ENCODE measurements at places on chromosomes 7 and 10. TPM values are rescaled to one million over a fixed set of nuclear protein-coding genes. Genes with fewer than 3 reads are reported as not detected.

- DNase-seq, result no peak
Measured at GRCh38 chr10:86056672-86057071, 309.9 kb downstream of the GRID1 start.

DNA sequence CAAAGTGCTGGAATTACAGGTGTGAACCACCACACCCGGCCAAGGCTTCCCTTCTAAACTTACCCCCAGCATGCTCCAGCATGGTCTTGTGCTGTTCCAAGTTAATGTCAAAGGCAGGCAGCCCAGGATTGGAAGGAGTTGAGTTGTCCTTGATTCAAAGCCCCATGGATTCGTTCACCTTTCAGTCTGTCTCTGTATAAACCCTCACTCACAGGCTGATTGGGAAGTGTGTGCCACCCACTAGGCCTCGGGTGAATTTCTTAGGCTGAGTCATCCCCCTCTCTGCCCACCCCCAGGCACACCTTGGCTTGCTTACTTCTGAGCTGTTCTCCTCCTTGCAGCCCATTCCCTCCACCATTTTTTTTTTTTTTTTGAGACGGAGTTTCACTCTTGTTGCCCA lies 13.3 kb upstream of the PRDX3 start:
- no peak for DNase-seq

- DNase-seq, result no peak
Measured at GRCh38 chr10:7030134-7030855, 380.5 kb downstream of the SFMBT2 start.

DNA sequence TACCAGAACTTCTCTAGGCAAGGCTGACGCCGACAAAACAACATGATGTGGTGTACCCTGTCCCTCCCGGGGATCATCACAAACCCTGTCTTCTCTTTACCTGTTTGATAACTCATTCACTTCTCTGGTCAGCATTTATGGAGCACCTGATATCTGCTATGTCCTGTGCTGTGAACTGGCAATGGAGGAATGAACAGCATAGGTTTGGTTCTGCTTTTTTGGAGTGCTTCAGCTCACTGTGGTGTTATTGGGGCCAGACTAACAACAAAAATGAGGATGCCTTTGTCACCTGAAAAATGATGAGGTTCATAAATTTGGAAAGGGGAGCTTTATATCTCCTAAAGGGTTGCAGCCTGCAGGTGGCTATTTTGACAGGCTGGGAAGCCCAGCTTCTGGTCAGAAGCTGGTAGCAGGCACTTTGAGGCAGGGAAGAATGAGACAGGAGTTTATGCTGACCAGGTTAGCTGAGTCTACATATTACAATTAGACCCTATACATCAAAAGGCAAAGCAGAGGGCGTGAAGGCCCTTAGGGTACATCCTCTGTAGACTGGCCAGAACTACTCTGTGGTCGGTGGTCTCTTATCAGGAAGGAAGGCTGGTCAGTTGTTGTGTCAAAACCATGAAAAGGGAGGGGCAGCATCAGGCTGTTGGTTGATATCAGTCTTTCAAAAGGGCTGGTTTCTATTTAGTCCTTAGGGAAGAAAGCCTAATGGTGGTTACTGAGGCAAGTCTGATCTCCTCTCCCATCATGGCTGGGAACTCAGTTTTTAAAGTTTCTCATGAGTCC lies 42.3 kb downstream of the SH2D4B start:
- no peak for DNase-seq

DNA sequence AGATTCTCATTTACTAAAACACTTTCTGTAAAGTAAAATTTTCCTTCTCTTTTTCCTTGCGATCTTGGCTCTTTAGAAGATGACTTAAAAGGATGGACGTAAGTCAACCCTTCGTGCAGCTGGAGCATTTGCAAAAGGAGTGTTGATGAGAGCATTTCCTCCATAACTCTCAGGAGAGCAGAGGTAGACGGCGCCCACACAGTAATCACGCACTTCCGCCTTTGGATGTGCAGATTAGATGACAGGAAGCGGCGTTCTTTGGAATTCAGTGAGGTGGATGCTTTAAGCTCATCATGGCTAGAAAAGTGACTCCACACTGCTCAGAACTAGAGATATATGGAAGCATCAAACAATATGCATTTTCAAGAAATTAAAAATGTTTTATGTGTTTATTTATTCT lies 43.0 kb upstream of the NPS start:
- DNase-seq, result no peak

DNA sequence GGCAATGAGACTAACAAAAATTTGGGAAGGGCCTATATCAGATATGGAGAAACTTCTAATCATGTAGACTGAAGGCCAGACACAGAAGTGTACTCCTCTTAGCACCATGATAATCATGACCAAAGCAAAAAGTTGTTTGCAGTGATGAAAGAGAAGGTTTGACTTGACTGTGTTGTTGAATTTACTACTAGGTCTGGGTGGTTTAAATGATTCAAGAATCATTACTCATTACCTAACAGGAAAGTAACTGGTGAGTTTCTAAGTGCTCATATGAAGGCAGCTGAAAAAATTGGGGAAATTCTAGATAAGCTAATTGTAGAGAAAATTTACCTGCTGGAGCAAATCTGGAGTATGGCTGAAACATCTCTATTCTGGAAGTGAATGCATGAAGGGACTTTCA lies 451.5 kb upstream of the SORCS1 start:
- no peak for DNase-seq

- no peak for DNase-seq
Measured at GRCh38 chr7:137935884-137936508, 65.9 kb downstream of the CREB3L2 start.

DNA sequence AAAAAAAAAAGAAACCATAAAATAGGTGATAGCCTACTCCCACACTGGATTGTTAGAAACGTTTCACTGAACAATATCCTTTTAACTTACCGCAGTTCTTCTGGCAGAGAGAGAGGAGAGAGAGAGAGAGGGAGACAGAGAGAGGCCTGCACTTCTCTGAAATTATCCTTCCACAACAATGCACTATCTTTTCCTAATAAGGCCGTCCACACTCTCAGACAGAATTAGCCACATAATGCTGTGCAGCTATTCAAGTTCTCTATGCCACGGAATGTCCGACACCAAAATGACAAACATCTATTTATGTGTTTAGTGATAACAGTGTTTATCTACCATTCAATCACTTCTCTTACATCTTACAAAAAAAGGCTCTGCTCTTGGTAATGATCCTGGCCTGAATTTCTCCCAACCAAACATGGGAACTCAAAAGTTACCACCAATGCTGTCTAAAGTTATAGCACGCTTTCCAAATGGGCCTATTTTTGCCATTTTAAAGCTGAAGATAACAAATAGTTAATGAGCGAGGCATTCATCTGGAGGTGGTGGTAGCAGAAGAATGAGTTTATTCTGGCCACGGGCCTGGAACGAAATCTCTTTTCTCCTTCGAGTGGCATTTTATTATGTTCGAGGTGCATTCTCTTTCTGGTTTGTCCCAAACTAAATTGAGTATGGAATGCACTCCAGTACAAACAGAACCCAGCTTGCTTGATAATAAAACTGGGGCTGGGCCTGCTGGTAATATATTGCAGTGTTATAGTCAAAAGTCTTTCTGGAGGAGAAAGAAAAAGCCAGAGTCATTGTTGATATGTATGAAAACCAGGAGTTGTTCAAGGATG lies 160.2 kb upstream of the SVIL start:
- DNase-seq, result no peak

DNA sequence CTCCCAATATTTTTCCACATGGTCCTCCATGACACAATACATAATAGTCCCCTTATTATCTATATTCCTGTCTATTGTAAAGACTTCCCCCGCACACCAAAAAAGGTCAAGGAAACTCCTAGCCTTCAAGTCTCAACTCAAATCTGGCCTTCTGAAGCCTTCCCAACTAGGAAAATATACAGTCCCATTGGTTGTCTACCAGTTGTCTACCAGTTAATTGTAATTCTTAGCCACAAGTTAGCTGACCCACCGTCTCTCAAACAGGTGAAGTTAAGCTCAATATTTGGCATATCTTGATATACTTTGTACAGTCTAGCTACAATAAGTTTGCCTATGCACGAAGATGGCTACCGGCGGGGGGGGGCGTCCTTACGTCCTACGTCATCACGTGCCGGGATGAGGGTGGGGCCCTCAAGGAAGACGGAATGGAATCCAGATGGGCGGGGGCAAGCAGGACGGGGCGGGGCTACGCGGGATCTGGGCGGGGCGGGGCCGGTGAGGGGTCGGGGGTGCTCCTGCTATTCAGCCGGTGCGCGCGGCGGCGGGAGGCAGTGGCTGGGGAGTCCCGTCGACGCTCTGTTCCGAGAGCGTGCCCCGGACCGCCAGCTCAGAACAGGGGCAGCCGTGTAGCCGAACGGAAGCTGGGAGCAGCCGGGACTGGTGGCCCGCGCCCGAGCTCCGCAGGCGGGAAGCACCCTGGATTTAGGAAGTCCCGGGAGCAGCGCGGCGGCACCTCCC lies at the start of gene AHR:
AHR (plus strand) TSS at position 551 of the 738 bp plus-strand sequence. CDS start 613 bp downstream, outside the sequence.
- peak; percentile 88 for DNase-seq

DNA sequence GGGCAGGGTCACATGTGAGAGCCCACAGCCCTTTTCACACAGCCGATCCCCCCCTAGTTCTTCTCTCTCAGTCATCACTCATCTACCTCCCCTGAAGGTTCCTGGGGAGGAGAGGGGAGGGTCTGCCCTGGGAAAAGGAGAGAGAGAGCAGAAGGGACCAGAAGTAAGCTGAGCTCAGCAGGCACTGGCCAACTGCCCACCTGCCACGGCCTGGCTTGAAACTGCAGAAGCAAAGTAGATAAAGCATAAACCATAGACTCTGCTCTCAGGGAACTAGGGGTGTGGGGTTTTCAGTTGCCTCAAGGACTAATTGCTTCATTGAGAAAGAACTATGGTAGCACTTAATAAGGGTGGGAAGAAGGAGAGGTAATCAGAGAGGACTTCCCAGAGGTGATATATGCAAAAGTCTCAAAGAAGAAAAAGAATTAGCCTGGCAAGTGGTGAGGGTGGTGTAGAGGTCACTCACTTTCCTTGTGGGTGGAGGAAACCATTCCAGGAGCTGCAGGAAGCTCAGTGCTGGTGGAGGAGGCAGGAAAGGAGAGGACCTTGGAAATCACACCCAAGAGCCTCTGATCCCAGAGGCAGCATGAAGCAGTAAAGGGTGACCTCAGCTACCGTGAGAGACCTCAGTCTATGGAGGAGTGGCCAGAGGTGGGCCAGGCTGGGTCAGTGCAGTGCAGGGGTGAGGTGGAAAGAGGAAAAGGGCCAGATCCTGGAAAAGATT lies 17.2 kb downstream of the PILRA start:
- no peak for DNase-seq

DNA sequence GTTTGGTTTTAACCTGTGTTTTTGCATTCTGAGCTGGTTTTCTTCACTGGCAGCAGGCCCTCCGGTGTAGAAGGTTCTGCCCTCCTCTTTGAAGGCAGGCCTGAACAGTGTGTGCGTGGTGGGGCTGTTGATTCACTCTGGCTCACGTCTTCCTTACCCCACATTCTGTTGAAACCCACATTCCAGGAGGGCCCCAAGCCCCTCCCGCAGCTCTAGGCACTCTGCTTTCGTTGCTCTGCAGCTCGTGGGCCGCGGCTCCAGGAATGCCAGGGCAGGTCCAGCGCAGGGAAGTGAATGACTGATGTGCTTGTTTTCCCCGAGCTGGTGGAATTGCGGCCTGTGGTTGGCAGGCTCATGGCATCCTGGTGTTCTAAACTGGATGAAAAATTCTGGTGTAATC lies 49.0 kb downstream of the HTRA1 start:
- DNase-seq, result no peak

DNA sequence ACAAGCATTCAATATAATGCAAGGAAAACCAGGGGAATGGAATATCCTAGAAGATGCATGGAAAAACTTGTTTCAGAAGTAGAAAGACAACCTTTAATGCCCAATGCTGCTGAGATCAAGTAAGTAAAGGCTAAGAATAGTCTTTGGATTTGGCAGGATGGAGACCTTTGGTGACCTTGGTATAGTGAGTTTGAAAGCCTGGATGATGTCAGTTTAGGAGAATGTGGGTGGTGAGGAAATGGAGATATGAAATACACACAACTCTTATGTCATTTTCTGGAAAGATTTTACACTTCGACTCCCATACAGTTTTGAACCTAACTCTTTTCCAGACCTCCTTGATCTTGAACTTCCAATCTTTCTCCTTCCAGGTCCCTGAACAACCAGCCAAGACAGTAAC lies 185.7 kb downstream of the TFEC start:
- no peak for DNase-seq

Gene IL2RA
- not detected for total RNA-seq

Gene ASZ1
- total RNA-seq, result not detected
